Left forelimb (tissue), 1 donor: ENCODE measurements at places on chromosomes 13 and 19.

DNA sequence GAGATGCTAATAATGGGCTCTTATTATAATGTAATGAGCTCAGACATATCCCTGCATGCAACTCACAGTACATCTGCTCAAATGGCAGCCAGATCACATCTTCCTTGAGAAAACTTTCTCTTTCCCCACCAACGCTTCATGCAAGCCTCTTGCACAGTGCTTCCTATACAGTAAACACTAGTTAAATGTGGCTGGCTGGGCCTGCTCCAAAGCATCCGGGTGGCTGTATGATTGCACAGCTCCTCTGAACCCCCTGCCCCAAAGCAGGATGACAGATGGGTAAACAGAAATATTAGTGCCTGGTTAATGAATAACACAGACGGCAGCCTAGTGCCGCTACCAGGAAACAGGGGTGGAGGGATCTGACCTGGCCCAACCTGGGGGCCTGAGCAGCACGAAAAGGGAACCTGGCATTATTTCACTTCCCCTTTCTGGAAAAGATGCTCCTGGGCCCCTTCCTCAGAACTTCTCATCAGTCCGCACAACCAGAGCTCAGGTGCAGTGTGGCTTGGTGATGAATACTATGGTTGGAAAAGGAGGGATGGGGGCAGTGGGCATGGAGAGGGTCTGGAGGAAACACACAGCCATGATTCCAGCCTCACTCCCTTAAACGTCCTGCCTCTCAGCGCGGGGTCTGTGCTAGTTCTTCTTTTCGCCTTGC is 10.8 kb downstream of the FFAR2 start:
- DNase-seq, result no peak

GRCh38 chr13:79432086-79432485 is 26.0 kb upstream of the RBM26 start:
- DNase-seq, result no peak

DNA sequence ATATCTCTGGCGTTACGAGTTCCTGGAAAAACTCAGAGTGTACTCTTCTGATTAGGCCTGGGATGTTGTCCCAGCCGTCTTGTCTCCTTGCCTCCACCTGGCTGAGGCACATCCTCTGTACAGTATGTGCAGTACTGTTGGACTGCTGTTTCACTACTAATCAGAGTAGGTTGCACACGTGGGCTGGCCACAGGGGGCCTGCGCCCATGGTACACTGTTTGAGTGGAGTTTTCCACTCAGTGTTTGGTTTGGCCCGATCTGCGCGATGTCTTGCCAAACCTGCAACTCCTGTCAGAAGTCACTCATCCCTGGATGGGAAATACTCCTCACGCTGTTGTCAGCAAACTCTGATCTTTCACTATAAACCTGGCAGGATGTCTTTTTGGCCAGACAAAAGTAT is 189.6 kb upstream of the CSNK1A1L start:
- DNase-seq, result peak; percentile 83

- DNase-seq, result no peak
Observed at GRCh38 chr19:1064661-1065605, 2.0 kb upstream of the ARHGAP45 start.

- peak; percentile 75 for DNase-seq
Observed at GRCh38 chr13:74132776-74133656, 1.2 kb downstream of the KLF12 start.

DNA sequence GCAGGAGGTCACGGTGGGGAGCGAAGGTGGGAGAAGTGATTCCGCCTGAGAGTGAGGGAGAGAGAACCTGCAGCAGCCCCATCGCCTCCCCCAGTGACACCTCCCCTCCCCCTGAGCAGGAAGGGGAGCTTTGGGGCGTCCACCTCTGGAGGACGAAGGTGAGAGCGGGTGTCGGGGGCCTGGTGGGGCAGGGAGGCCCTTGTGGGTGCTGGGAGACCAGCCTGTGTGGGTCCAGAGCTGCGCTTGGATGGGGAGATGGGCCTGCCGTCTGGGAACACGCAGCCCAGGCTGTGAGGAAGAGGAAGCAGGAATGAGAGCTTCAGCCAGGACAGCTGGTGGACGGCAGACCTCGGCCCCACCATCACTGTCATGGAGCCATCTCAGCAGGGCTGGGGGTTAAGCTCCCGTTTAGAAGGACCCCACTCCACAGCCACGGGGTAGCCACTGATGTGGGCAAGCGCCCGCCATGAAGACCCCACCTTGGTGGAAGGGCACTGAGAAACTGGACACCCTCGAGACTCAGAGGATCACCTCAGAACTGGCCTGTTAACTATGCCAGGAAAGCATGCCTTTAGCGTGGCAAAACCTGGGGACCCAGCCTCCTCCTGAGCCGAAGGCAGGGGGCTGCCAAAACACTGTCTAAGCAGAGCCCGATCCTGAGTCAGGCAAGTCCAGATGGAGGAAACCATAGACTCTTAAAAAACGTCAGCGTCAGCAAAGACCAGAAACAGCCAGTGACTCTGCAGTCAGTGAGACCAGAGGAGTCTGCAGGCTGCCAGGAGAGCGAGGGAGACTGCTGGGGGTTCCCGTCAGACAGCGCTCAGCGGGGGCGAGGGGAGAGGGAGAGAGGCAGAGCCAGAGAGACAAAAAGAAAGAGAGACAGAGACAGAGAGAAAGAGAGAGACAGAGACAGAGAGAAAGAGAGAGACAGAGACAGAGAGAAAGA is 6.4 kb upstream of the PROZ start:
- DNase-seq, result peak; percentile 65

DNA sequence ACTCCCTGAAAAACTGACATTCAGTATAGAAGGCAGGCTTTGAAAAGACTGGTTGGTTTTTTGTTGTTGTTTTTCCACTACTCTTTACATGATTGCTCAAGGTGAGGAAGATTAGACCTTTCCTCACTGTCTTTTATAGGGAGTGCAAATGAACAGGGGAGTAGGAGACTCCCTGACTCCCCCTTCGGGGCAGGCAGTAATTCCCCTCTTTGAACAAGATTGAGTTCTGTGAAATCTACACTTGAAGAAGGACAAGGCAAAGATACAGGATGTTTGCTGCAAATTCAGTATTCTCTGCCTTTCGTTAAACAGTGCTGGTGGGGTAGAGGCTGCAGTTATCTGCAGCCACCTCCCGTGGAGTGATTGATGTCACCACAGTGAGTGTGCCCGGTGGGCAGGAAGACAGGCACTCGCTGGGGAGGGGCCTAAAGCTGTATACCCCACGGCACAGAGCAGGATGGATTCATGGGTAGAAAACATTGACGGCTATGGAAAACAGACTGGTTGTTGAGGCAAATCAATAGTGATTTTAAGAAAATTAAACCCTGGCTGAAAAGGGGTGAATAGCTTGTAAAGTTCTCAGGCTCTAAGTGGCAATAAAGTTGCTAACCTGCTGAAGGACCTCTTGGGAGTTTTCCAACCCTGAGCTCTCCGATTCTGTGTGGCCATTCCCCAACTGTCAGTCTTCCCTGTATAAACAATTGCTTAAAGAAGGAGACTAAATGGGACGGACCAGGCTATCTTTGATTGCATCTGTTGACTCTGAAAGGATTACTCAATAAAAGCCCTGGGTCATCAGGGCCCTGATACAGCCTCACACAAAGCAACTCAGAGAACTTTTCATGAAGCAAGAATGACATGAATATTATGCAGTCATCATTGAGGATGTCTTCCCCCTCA is 308.3 kb downstream of the TBC1D4 start:
- no peak for DNase-seq

DNA sequence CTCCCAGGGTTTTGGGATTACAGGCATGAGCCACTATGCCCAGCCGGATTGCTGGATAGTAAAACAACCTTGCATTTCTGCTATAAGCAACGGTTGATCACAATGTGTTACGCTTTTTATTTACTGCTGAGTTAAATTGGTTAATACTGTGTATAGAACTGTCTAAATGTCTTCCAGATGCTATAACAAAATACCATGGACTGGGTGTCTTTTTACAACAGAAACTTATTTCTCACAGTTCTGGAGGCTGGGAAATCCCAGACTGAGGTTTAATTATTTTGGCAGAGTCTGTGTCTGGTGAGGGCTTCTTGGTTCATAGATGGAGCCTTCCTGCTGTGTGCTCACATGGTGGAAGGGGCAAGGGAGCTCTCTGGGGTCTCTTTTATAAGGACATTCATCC is 65.5 kb downstream of the ING1 start:
- DNase-seq, result no peak

- DNase-seq, result no peak
Observed at GRCh38 chr13:36428086-36428485, 4.2 kb upstream of the CCNA1 start.
